ENCODE measurements at places on chromosomes 5 and 9.

GRCh38 chr5:1176473-1177391 lies 24.7 kb upstream of the SLC6A19 start:
- DNase-seq: no peak

- no peak for DNase-seq
Observed at GRCh38 chr9:78697618-78698017, 400.7 kb downstream of the PSAT1 start.

- peak; percentile 70 for DNase-seq
Observed at GRCh38 chr9:84397822-84398221, 57.3 kb upstream of the SLC28A3 start.

- no peak for DNase-seq
Observed at GRCh38 chr9:128565578-128565977, 13.2 kb downstream of the SPTAN1 start.

- peak; percentile 11 for DNase-seq
Observed at GRCh38 chr9:133597316-133597957, 11.8 kb downstream of the FAM163B start.

GRCh38 chr5:168819004-168819621 lies 239.9 kb upstream of the PANK3 start:
- DNase-seq: no peak

DNA sequence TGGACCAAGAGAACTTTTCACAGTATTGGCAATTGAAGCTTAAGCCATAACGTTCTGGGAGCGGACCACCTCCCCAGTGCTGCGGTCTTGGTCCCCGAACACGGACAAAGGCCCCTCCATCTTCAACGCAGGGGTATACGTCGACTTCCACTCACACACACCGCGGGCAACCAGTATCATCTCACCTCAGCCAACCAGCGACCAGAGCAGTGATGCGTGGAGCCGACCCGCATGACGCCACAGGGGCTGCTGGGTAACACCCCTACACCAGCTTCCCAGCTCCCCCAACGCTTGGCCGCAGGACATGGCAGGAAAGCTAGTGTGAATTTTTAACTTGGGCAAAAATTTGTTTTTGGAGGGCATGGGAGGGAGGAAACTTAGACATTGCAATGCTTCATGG lies 77.3 kb upstream of the PLCXD3 start:
- DNase-seq: no peak

- DNase-seq: no peak
Observed at GRCh38 chr5:151565971-151566370, 25.2 kb downstream of the FAT2 start.

DNA sequence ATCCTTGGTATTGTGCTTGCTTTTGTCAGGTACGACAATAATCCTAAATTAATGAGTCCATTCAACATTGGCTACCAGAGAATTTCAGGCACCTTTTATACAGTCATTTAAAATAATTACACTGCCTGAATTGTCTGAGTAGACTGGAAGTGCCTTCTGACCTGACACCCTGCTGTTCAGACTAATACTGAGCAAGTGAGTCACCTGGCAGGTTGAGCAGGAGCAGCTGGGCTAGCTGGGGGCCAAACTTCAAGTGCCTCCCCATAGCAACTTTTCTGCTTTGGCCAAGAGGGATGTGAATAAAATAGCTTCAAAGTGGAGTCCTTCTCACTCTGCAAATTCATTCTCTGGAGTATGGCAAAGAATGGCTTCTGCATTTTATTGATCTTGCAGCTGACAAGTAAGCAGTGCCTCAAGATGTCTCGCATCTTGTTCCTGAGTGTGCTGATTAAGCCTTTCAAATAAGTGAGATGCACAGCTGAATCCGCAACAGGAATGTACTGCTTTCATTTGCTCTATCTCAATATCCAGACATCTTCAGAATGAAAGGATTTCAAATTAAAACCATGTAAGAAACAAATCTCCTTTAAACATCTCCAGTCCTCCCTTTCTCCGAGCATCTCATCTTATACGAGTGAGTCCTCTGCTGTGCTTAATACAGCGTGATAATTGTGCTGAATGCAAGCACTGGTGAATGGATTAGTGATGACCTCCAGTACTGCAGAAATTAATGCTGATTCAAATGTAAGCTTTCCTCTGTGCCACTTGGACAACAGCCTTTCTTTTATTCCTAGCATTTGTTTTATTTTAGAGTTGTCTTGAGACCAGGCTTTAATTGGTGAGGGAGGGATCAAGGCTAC lies 271.2 kb downstream of the EDIL3 start:
- DNase-seq: peak; percentile 55

GRCh38 chr9:111533099-111533790 lies 8.3 kb downstream of the ZNF483 start:
- DNase-seq: peak; percentile 41

- DNase-seq: no peak
Observed at GRCh38 chr9:24090566-24090965, 264.5 kb upstream of the ELAVL2 start.

DNA sequence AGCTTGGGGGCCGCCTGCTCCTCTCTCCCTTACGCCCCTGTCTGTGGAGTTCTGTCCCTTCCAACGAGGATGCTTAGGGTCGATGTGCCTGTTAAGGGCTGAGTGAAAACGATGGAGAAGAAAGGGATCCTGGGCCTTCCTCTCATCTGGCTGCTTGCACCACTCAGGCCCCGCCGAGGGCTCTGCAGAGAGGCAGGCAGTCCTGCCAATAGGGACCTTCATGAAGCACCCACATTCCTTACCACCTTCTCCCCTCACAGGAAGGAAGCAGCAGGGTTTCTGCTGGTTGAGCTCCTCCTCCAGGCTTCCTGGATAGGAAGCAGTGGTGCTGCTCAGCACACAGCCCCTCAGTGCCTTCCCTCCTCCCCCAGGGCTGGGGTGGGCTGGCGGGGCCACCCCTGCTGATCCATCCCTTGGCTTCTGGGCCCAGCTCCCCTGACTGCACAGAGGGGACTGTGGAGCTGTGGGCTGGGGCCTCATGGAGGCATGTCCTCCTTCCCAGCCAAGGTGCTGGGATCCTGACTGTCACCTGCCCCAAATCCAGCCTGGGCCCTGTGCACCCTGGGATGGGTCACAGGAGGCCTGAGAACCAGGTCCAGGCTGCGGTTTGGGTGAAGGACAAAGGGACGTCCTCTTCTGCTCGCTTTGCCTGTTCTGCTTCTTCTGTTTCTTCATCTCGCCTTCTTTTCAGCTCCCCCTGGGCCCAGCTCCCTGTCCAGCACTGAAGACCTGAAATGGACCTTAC lies 50.5 kb downstream of the AHRR start:
- no peak for DNase-seq
